Naive thymus-derived CD8-positive, alpha-beta T cell (primary cell): ENCODE measurements at places on chromosomes 7 and 10.

- DNase-seq: no peak
Measured at GRCh38 chr10:110700947-110701616, 56.9 kb downstream of the RBM20 start.

DNA sequence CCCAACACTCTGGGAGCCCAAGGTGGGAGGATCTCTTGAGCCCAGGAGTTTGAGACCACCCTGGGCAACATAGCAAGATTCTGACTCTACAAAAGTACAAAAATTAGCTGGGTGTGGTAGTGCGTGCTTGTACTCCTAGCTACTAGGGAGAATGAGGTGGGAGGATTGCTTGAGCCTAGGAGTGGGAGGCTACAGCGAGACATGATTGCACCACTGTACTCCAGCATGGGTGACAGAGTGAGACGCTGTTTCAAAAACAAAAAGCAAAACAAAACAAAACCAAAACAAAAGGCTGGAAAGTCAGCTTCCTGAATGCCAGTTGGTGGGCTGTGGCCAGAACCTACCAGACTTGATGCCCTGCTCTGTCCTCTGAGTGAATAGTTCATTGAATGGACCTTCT lies 242.8 kb downstream of the PHTF2 start:
- no peak for DNase-seq

- DNase-seq: no peak
Measured at GRCh38 chr10:22723343-22723779, 9.0 kb upstream of the PIP4K2A start.

DNA sequence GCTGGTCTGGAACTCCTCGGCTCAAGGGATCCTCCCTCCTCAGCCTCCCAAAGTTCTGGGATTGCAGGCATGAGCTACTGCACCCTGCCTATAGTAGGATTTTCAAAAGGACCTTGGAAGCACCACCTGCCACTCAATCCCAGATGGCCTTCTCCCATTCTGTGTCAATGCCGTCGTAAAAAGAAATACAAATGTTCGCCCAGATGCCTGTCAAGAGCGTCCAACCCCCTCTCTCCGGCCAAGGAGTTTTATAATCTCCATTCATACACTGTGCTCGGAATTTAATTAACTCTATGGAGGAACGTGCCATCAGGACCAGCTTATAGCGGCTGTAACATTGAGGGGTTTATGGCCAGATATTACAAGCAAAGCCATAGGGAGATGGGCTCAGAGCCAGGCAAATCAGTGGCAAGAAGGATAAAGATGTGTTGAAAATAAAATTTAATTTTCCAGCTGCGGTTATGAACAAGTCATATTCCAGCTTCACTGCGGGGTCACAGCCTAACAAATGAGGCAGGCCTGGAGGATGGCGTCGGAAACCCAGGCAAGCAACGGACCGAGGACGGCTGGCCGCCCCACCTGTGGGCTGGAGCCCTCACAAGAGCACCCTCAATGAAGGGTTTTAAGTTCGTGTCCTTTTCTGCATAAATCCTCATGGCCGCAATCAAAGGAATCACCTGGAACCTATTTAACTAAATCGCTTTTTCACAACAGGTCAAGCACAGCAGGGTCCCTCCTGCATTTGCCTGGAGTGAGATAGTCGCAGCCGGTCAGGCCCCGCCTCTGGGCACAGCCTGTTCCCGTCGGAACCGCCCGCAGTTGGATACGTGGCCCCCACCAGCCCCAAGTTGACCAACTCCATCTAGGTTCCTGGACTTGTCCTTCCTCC lies 374.5 kb upstream of the FOXK1 start:
- DNase-seq: no peak

DNA sequence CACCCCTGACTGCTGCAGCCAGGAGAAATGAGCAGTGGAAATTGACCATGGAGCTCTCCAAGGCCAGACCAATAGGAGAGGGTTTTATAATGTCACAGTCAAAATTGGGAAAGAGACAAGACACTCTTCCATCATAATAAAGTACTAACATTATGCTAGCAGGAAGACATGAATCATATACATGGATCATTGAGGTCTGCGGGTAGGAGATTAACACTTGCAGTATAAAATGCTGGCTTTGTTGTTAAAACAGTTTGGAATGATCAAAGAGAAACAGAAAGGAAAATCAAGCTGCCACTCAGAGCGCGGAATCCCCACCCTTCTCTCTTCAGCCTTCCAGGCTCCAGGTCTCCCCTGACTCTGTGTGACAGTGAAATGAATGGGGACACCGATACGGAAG lies 53.4 kb upstream of the CALN1 start:
- no peak for DNase-seq

- no peak for DNase-seq
Measured at GRCh38 chr7:27398851-27399250, 156.2 kb downstream of the EVX1 start.

GRCh38 chr10:47378606-47379444 lies 5.3 kb downstream of the ZNF488 start:
- no peak for DNase-seq

GRCh38 chr10:132520177-132520811 lies 17.3 kb upstream of the INPP5A start:
- no peak for DNase-seq

- no peak for DNase-seq
Measured at GRCh38 chr10:133385214-133385613, 6.2 kb downstream of the PAOX start.

DNA sequence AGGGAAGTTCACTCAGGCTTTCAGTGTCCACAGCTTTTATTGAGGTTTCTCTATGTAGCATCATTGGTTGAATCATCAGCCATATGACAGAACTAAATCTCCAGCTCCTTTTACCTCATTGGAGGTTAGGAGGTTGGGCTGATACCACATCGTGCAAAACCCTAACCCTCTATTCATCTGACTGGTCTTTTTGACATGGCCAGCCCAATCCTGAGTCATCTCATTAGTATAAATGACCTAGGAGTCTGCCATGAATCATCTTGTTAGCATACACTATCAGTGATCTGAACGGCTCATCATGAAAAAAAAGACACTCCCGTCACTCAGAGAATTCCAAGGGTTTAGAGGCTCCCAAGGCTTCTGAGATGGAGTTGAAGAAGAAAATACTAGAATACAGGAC lies 669.8 kb upstream of the POT1 start:
- no peak for DNase-seq

- peak; percentile 92 for DNase-seq
Measured at GRCh38 chr7:100119072-100119969, at the start of the genes CNPY4 and TAF6. Gene CNPY4 (plus strand): TSS chr7:100119634. CDS start chr7:100119745, 111 bp downstream. Gene TAF6 (minus strand): TSS chr7:100119358. CDS start chr7:100114209, 5,149 bp downstream.

DNA sequence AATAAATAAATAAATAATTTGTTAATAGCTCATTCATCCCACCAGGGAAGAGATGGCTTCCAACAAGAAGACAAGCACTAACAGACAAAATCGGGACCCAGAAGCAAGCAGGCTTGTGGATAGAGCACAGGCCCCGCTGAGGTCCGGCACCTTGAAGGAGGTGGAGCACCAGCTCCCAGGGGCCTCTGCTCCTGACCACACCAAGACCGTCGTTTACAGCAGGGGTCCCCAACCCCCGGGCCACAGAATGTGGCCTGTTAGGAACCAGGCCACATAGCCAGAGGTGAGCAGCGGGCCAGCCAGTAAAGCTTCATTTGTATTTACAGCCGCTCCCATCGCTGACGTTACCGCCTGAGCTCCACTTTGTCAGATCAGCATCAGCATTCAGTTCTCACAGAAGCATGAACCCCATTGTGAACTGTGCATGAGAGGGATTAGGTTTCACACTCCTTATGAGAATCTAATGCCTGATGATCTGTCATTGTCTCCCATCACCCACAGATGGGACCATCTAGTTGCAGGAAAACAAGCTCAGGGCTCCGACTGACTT lies 33.3 kb upstream of the SUN1 start:
- DNase-seq: no peak

DNA sequence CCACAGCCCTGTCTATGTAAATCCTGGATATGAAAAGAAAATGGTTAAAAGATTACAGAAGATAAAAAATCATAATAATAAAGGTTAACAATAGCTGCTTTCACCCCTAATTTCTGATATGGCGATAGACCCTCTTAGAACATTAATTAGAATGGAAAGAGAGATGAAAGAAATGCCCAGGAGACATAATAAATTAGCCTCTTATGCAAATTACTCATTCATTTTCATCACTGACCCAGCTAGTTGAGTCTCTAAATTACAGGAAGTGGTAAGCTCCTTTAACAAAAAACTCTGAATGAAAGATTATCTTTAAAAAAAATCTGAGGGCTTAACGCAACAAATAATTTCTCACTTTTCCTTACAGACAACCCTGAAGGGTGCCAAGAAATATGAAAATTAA lies 12.4 kb downstream of the GFRA1 start:
- no peak for DNase-seq

DNA sequence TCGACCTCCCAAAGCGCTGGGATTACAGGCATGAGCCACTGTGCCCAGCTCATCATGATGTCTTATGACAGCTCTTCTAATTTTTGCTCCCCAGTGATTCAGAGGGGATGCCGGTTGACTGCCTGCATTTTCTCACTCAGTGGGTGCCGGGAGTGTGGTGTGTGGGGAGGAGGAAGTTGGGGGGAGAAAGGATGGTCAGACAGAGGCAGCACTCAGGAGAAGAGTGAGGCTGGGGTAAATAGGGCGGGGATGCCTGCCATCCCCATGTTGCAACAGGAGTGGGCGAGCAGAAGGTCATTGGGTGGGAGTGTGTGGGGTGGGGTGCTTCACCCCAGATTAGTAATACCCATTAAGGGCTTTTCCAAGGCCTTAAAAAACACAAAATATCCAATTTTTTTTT lies 3.5 kb upstream of the CCL24 start:
- no peak for DNase-seq

- DNase-seq: no peak
Measured at GRCh38 chr7:5478568-5479430, 55.2 kb upstream of the TNRC18 start.

DNA sequence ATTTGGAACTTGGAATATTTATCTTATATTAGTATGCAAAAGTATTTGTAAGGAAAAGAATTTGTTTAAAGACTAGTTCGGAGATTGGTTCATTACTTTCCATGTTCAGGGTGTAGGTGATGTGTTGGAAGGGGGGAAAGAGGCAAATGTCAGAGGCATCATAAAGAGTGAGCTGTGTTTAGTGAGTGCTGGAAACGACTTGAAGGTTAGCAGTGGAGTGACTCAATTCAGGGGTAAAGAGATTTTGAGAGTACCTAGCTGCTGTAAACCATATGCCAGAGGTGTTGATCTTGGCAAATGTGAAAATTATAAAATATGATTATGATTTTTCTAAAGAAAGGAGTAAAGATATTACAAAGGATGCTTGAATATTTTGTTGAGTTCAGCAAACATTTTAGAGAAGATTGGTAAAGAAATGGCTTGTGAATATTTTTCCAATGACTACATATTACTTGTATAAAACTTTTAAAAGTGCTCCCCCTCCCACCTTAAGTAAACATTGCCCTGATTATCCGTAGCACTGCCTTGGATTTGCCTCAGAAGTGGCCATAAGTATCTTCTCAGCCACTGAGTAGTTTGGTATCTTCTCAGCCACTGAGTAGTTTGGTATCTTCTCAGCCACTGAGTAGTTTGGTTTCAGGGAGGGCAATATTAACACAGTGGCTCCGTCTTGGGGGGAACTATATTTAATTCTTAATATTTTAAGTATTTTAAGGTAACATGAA lies 51.5 kb downstream of the ZNRF2 start:
- DNase-seq: no peak

DNA sequence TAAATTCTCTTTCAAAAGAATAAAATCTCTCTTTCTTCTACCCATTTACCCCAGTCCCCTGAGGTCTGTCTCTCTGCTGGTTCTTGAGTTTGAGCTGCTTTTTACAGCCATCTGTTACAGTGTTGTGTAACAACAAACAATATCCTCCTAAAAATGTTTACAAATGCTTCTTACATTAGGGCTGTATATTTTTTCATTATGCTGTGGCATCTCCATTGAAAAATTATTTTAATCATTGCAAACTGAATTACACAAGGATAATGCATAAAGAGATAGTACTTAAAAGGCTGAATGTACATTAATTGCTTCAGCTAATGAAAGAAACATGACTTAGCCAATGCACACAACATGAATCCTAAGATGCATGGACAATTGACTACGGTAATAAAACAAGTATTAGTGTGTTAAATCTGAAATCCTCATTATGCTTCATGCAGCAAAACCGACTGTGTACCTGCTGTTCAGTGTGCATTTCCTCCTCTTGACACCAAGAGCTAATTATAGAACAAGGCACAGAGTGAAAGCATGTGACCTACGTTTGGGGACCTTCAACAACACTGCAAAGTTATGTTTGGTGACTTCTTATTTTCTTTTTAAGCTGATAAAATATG lies 181.7 kb upstream of the RHOBTB1 start:
- no peak for DNase-seq

- no peak for DNase-seq
Measured at GRCh38 chr10:68604441-68604840, 44.3 kb downstream of the TET1 start.

DNA sequence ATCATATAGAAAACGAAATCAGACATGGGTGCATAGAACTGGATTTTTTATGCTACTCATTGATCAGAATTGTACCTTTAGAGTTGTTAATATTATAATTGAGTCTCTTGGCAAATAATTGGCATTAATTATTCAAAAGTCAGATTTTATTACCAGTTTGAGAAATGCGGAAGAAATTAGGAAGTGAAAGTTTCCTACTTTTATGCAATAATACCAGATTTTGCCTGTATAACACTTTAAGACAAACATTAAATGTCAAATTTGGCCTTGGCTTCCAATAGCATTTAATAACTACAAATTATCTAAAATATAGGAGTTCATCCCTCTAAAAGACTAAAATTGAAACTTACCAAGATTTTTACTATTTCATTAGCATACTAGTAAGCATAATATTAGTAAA lies 6.8 kb upstream of the TFEC start:
- no peak for DNase-seq

GRCh38 chr10:34549001-34549400 lies 266.1 kb downstream of the PARD3 start:
- DNase-seq: no peak

- no peak for DNase-seq
Measured at GRCh38 chr10:22978287-22978686, 50.4 kb downstream of the ARMC3 start.

DNA sequence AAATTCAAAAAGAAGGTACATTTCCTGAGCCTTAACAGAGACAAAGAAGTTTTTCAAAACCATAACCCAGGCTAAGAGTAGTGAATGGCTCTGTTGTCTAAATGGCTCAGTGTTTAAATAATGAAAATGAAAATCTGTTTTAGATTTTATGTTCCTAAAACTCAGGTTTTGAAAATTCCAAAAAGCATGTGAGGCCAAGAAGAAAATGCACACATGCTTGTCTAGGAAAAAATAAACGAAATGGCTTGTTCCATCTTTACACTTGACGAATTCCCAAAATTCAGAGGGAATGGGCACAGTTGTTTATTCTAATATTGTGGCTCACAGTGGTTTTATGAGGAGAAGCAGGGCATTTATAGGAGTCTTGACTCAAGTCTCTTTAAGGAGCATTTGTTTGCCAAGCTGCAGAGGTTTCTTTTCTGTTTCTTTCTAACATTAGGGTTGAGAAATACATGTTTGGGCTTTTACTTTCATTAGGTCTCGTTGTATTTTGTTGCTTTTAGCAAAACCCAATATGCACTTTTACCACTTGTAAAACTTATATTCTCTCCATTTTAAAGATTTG lies 527.6 kb upstream of the ANKRD30A start:
- DNase-seq: no peak
